Peyer's patch (tissue), 4 donors: ENCODE measurements at places on chromosomes 5 and 9. TPM values are rescaled to one million over a fixed set of nuclear protein-coding genes. Genes with fewer than 3 reads are reported as not detected.

The NDST1 gene
- 82.0 TPM for total RNA-seq

The IRX4 gene
- not detected for total RNA-seq

The PFN3 gene
- not detected for total RNA-seq

DNA sequence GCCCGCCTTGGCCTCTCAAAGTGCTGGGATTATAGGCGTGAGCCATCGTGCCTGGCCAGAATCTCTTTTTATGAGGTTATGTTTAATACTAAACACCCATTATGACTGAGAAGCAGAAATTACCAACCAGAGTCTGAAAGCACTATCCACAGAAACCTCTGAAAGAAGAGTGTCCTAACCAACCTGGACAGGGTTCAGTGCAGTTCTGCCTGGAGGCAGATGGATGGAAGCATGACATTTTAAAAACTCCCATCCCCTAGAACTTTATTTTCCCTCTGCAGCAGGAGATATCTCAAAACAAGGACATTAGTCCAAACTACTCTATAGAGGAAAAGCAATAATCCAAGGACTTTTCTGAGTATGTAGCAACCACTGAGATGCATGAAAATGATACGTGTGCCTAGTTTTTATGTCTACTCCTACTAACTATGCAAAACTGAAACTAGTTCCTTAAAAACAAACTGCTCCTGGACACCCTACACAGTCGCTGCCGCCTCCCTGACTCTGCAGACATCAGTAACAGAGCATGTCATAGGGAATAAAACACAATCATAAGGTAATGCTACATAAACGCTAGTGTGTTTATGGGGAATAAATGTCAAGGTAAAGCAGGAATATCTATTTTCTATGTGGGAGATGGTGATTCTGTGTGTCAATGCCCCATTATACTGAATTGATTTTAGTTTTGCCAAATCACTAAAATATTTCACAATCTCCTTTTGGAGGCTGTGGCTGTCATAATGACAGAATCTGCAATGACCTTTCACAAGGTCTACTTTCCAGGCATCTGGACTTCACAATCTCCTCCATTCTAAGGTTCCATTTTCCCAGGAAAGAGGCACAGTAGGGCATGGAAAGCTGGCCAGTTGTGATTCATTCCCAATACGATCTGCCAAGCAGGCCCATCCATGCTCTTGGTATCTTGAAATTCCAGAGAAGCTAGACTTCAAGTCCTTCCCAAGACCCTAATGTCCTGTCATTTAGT is 122.8 kb downstream of the SIL1 start:
- no peaks in the 10 kb centered on the region for H3K4me1 ChIP-seq
- no peaks in the 10 kb centered on the region for H3K36me3 ChIP-seq
- H3K4me3 ChIP-seq = no peak overlapping the region
- no peak for DNase-seq

- H3K4me1 ChIP-seq = no peaks in the 10 kb centered on the region
- no peak overlapping the region for H3K4me3 ChIP-seq
- H3K27ac ChIP-seq = no peak overlapping the region
- no peaks in the 10 kb centered on the region for H3K27me3 ChIP-seq
Observed at GRCh38 chr9:84212246-84212645, 128.3 kb downstream of the SLC28A3 start.

DNA sequence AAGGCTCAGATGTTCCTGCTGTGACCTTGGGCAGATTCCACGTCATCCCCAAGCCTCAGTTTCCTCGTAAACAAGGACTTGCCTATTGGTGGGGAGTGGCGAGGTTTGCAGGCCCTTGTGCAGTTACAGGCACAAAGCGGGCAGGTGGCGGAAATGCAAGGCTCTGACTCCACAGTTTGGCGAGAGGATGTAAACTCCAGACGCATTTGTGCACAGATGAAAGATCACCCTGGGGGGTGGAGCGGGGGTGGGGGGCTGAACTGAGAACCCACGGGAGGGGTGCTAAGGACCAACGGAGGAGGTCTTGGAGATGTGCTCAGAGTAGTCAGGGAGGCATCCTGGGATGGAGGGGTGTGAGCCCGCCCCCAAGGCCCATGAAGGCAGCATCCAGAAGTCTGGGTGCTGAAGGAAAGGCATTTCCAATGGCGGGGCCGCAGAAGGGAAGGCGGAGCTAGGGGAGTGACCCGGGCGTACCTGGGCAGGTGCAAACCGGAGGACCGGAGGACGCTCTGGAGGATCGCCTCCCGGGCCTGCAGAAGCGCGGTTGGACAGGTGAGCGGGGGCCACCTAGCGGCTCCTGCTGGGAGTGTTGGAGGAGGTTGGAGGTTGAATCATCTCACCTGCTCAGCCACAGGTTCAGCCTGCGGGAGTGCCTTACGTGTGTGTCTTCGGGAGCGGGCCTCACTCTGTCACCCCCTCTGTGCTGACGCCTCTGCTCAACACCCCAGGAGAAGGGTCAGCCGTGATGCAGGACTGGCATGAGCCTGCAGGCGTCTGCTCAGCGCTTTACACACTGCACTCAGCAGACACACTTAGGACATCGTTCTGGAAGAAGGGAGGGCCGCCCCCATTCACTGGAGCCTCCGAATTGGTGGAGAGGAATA is 1.9 kb upstream of the FIBCD1 start:
- H3K4me1 ChIP-seq = no peaks in the 10 kb centered on the region
- peak; percentile 93 for DNase-seq
- no peaks in the 10 kb centered on the region for H3K36me3 ChIP-seq
- H3K27me3 ChIP-seq = peaks cover 22% of the 10 kb centered on the region
- no peak overlapping the region for H3K4me3 ChIP-seq

GRCh38 chr5:128469912-128470311 is 68.1 kb downstream of the FBN2 start:
- no peaks in the 10 kb centered on the region for H3K4me1 ChIP-seq
- H3K36me3 ChIP-seq = no peaks in the 10 kb centered on the region
- no peak for DNase-seq
- H3K27me3 ChIP-seq = no peaks in the 10 kb centered on the region
- no peak overlapping the region for H3K4me3 ChIP-seq

DNA sequence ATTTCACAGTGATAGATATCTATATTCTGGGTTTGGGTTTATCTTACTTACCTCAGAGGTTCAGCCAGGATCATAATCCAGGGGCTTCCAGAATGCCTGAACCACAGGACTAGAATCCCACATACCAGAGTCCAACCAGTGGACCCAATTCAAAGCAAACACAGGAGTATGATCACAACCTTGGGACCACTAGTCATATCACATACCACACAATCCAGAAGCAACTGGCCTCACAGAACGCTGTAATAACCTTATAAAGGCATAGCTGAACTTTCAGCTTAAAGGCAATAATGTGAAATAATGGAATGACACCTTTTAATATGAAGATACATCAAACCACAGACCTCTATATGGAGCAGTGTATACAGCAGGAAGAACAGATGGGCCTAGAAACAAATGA is 25.3 kb downstream of the RAPGEF6 start:
- no peak overlapping the region for H3K27ac ChIP-seq
- H3K4me3 ChIP-seq = no peak overlapping the region
- DNase-seq = no peak
- no peaks in the 10 kb centered on the region for H3K4me1 ChIP-seq

The DTWD2 gene
- total RNA-seq = 11.9 TPM

The OGN gene
- 9.7 TPM for total RNA-seq

The C9 gene
- not detected for total RNA-seq

DNA sequence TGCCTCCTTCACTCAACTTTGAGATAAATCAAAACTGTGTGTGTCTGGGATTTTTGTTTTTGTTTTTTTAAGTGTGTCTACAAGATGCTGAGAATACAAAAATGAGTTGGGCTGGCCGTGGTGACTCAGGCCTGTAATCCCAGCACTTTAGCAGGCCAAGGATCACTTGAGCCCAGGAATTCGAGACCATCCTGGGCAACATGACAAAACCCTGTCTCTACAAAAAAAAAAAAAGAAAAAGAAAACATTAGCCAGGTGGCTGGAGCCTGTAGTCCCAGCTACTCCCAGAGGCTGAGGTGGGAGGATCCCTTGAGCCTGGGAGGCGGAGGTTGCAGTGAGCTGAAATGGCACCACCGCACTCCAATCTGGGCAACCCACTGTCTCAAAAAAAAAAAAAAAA is 21.0 kb downstream of the HNRNPK start:
- no peak overlapping the region for H3K4me3 ChIP-seq
- H3K4me1 ChIP-seq = no peaks in the 10 kb centered on the region
- H3K36me3 ChIP-seq = no peaks in the 10 kb centered on the region

The ENHO gene
- 1.8 TPM for total RNA-seq

The SLC34A1 gene
- not detected for total RNA-seq

DNA sequence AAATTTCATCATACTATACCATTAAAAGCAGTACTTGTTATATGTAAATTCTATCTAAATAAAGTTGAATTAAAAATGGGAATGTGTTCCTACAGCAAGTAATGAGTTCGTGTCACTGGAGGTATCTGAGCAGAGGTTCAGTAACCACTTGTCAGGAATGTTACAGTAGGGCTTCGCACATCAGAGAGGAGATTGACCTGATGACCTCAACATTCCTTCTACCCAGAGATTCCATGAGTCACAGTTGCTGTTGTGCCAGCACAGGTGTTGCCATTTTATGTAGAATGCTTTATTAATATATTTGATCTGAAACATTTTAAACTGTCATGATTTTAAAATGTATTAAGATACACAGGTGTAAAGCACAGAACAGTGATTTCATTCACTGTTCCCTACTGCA is 60.3 kb downstream of the STX17 start:
- H3K4me3 ChIP-seq = no peak overlapping the region
- H3K27ac ChIP-seq = no peak overlapping the region
- no peaks in the 10 kb centered on the region for H3K36me3 ChIP-seq
- DNase-seq = no peak
- H3K4me1 ChIP-seq = no peaks in the 10 kb centered on the region

The TMEM171 gene
- total RNA-seq = 73.9 TPM

The PCDHAC2 gene
- 1.7 TPM for total RNA-seq

- H3K36me3 ChIP-seq = no peaks in the 10 kb centered on the region
- H3K27me3 ChIP-seq = no peaks in the 10 kb centered on the region
Observed at GRCh38 chr9:138016406-138017187, 139.0 kb downstream of the CACNA1B start.

The DOLK gene
- total RNA-seq = 4.1 TPM

- no peaks in the 10 kb centered on the region for H3K4me1 ChIP-seq
- H3K36me3 ChIP-seq = no peaks in the 10 kb centered on the region
- no peak overlapping the region for H3K27ac ChIP-seq
- no peak overlapping the region for H3K4me3 ChIP-seq
Observed at GRCh38 chr5:68533051-68533450, 317.5 kb downstream of the PIK3R1 start.

GRCh38 chr9:68804911-68805889 is 100.2 kb downstream of the PIP5K1B start:
- no peaks in the 10 kb centered on the region for H3K36me3 ChIP-seq
- no peak for DNase-seq
- H3K27me3 ChIP-seq = no peaks in the 10 kb centered on the region

- no peaks in the 10 kb centered on the region for H3K27me3 ChIP-seq
- no peak for DNase-seq
- no peak overlapping the region for H3K27ac ChIP-seq
- H3K4me3 ChIP-seq = no peak overlapping the region
Observed at GRCh38 chr5:152046361-152046760, 121.7 kb upstream of the GLRA1 start.

DNA sequence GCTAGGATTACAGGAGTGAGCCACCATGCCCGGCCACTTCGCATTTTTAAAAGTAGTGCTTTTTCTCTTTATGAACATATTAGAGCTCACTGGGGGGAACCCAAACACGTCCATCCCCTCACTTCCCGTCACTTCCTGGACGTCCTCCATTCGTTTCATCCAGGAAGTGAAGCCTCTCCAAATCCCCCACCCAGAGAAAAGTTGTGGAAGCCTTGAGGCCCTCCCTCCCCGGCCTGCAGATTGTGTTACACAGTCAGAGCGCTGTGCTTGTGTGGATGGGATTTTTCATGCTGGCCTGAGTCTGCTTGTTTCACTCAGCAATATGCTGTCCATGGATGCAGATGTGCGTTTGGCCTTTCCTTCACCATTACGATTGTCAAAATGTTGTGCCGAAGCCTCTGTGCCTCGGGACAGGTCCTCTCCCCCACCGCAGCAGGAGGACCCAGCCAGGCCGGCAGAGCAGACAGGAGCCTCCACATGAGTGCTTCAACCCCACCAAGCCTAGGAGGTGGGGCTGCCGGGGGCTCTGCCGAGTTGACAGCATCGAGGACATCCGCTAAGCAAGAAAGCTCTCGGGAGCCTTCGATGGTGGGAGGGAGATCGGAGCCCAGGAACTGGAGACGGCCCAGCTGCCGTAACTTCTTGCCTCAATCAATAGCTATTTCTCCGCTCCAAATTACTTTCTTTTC is 121.6 kb upstream of the PPP1R26 start:
- H3K4me3 ChIP-seq = no peak overlapping the region
- H3K27me3 ChIP-seq = no peaks in the 10 kb centered on the region
- no peak for DNase-seq
- no peaks in the 10 kb centered on the region for H3K36me3 ChIP-seq

The HK3 gene
- 2.7 TPM for total RNA-seq

GRCh38 chr5:60690326-60690725 is 9.6 kb downstream of the DEPDC1B start:
- H3K4me3 ChIP-seq = no peak overlapping the region
- H3K27me3 ChIP-seq = no peaks in the 10 kb centered on the region
- no peaks in the 10 kb centered on the region for H3K4me1 ChIP-seq
- no peak overlapping the region for H3K27ac ChIP-seq
- DNase-seq = no peak

The ZNF879 gene
- total RNA-seq = 28.1 TPM

DNA sequence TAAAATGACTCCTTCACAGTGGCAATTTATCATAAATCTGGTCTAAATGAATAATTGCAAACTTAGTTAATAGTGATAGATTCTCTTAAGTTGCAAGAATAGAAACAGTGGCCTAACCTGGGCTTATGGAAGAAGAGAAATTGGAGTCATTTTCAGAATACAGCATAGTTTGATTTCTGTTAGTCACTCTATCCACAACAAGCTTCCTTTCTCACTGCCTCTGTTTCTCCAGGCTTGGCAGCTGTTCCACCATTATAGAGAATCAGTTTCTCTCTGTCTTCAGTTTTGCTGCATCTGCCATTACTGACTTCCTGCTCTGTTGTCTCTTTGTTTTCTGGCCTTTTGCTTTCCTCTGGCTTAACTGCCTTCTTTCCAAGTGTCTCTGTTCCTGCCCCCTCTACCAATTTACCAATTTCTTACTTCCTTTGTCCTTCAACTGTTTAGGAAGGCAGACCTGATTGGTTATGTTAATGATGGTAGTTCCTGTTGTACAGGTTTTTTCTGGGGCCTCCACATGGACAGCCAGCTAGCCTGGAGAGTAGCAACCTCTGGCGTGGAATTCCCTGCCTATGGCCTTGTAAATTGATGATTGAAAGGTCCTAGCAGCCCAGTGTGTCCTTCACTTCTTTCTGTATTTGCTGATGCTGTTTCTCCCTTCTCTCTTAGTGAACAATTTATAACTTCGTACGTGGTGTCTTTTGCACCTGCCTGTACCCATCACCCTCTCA is 75.9 kb upstream of the RASGRF2 start:
- no peaks in the 10 kb centered on the region for H3K27me3 ChIP-seq
- no peak overlapping the region for H3K4me3 ChIP-seq
- no peaks in the 10 kb centered on the region for H3K36me3 ChIP-seq
- H3K4me1 ChIP-seq = no peaks in the 10 kb centered on the region
